ENCODE measurements at places on chromosomes 2 and 18. TPM values are rescaled to one million over a fixed set of nuclear protein-coding genes. Genes with fewer than 3 reads are reported as not detected.

DNA sequence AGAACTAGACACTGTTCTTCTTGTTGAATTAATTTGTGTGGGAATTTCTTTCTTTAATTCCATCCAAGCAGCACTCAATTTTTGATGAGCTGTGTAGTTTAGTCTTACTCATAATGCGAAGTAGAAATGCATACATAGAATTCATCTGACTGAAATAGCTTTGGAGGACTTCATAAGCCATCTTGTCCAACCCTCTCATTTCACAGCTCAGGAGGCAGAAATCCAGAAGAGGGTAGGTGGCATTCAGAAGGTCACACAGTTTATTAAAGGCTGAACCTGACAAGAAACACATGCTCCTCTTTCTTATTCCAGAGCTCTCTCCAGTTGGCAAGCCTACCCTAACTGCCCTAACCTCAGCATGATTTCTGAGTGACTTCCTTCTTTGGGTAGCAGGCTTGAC is 169.2 kb upstream of the NOSTRIN start:
- no peak for DNase-seq

PRKAG3 gene
- polyA plus RNA-seq: not detected

- no peak for DNase-seq
Observed at GRCh38 chr18:65422544-65423136, 328.2 kb upstream of the CDH7 start.

DNA sequence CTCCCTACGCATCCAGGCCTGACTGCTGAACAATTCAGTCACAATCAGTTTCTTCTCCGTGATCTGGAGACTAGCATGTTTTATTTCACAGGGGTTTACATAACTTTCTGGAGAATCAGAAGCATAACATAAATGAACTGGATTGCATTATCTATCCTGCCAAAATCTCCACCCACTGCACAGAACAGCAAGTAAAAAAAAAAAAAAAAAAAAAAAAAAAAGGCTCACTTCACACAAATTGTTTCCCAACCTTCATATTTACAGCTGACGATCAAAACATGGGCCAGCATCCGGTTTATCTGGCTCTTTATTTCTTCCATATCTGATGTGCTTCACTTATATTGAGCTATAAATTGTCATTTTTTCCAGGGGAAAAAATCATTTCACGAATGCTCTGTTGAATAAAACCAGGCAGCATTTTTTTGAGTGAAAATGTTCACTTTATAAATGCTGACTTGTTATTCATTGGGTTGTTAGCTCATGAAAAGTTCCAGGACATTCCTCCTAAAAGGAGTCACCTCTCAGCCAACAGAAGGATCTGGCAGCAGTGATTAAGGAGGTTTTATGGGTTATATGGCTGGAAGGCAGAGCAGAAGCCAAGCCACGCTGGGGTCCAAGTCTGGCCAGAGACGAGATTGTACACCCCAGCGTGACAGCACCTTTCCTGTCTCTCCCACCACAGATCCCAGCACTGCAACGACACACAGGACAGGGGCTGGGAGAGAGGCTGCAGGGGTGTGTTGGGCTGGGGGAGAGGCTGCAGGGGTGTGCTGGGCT is 51.2 kb upstream of the GLI2 start:
- DNase-seq: no peak

DNA sequence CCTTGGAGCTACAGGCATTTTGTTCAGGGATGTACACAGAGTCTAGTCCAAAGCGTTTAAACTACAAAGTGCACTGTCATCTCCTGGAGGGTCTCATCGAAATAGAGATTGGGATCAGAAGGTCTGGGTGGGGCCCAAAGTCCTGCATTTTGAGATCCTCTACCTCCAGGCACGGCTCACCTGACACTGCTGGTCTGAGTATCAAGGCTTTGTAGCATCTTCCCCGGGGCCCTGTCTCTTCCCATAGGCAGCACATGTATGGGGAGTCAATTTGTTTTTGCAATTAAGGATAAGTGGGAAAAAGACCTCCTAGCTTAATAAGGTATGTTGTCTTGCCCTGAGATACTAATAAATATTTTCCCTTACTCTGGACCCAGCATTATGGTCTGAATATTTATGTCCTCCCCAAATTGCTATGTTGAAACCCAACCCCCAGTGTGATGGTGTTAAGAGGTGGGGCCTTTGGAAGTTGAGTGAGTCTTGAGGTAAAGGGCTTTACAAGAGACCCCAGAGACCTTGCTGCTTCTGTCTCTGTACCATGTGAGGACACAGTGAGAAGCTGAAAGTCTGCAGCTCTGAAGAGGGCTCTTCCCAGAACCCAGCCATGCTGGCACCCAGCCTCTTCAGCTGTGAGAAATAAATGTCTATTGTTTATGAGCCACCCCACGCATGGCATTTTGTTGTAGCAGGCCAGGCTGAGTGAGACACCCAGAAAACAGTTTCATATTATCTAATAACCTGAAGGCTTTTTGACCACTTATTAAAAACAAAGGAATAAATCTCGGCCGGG is 258.7 kb upstream of the HS6ST1 start:
- no peak for DNase-seq

DNA sequence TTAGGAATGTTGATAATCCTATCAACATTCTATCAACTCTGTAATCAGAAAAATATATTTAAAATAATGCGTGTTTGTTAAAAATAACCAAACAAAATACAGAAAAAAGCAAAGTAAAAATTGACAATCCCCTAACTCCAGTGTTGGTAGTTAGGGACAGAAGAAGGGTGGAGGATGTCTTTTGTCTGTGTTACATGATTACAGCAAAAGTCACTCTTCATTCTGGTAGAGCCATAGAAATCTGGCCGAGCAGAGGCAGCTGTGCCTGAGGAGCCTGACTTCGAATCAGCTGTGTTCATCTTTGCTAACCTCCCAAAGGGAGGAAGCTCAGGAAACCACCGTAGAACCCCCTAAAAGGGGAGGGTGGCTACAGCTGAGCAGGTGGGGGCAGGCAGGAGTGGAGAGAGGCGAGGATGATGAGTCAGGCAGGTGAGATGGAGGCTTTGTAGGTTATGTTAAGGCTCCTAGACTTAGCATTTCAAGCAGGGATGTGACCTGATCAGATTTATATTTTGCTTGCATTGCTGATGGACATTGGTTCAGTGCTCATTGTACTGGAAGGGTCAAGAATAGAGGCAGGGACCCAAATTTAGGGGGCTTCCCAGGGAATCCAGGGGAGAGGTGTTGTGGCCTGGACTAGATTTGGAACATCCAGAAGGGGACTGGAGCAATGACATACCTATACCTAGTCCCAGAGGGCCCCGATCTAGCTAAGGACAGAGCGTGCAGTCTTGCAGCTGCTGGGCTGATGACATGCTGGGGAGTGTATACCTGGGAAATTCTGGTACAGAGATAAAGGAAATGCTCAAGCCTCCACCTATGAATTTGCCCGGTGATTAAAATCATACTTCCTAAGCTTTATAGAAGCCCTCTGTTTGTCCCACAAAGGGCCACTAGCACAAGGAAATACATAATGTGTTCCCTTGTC is 95.7 kb downstream of the NEDD4L start:
- no peak for DNase-seq

DNA sequence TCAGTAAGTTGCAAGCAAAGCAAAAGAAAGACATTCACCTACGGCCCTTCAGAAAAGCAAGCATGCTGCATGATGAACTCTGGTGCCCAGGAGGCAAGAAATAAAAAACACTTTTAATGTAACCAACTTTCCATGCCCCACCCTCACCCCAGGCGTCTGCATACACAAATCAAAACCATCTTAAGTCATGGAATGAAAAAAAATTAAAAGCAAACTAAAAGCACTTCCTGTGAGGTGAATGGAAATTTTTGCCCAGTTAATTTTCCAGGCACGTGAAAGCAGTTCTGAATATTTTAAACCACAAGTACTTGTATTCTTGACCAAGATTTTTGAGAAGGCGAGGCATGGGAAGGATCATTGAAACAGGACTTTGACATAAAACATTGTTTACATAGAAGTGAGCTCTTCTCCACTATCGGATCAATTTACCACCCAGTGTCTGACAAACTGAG is 2.5 kb upstream of the ICOS start:
- no peak for DNase-seq

DNA sequence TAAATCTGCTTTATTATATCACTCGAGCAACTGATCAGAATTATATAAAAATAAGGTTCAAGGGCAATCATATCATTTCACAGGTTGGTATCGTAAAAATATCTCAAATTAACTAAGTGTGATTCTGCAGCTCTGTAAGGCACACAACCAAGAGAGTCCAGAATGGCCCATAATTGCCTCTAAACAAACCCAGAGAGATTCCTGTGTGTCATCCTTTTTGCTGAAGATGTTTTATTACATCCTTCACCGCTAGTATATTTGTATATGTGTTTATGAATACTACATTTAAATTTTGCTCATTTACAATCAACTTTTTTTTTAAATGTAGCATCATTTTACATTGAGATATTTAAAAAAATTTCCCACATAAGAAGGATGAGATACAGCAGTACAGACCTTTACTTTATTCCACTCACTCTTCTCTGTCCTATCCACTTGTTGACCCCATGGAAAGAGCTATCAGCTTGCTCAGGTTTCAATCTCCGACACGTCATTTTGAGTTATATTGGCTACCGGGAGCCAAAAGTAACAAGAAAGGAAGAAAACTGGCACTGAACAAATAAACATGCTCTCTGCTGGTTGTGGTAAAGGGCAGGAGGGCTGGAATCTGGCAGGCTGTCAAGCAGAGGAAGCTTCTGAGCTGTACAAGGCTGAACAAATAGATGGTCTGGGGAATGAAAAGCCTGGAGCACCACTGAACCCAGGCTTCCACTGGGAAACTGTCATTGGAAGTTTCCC is 23.1 kb downstream of the PLA2R1 start:
- DNase-seq: no peak

DNA sequence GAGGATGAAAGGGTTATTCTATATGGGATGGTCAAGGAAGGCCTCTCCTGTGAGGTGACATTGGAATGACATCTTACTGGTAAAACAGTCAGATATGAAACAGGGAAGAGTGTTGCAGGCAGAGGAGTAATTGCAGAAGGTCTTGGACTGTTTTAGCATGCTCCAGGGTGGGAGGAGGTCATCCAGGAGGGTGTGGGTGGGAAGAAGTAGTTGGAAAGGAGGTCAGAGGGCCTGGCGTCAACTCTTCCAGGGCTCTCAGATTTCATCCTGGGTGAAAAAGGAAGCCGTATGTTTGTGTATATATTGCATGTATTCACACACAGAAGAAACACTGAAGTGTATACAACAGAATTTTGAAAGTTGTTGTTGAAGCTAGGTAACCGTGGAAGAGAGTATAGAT is 48.2 kb downstream of the ATP9B start:
- DNase-seq: no peak

DNA sequence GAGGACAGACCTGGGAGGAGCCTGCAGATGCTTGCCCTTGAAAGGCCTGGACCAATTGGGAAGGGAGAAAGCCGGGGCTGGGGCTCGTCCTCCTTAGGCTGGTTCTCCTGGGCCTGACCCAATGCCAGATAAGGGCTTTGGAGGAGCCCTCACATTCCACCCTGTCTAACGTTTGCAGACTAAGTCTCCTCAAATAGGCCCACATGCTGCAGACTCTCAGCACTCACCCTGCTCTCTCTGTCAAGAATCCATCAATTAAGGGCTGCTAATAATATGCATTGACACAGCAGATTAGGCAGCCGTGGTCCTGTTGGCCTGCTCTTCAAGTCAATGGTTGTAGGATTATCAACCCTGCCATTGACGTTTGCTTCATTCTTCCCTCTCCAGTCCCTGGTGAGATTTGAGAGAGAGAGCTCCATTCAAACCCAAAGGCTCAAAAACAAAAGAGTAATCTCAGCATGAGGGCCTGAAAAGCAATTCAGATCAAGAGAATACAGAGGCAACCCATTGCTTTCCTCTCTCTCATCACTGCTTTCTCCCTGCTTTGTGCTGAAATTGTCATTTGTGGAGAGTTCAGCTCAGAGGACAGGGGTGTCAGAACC is 167.6 kb downstream of the INSIG2 start:
- no peak for DNase-seq

C2orf74 gene
- polyA plus RNA-seq: 26.5 TPM

TMEM163 gene
- 2.4 TPM for polyA plus RNA-seq

MTLN gene
- 12.9 TPM for polyA plus RNA-seq

MROH2A gene
- polyA plus RNA-seq: 0.09 TPM

DNA sequence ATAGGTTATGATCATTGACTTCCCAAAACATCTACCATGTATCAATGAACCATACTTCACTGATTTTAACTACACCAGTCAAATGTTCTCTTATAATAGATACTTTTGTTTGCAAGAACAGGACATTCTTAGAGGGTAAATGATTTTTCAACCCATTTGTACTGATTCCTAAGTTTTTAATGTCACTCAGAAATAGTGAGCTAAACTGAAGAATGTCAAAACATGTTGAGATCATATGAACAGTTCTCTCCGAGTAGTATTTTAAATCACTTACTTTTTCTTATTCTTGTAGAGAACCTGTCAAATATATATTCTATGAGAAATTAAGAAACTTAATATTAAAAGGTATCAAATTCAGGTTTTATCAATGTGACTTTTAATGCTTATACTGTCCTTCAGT is 1362.9 kb upstream of the SLC39A10 start:
- DNase-seq: no peak

DNA sequence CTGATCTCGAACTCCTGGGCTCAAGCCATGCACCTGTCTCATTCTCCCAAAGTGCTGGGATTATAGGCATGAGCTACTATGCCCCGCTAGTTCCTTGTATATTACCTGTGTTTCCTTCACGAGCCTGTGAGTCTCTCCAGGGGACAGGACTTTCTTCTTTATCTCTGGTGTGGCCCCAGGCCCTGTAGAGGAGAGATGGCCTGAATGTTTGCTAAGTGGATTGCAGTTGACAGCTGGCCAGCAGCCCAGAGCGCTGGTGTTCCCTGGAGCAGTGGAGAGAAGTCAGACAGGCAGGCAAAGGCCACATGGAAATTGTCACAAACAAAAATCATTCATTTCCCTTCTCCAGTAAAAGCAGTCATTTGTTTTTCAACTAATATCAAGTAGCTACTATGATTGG is 17.9 kb downstream of the LPIN1 start:
- no peak for DNase-seq

- DNase-seq: no peak
Observed at GRCh38 chr2:75561566-75562512, 1.1 kb upstream of the EVA1A start.

DNA sequence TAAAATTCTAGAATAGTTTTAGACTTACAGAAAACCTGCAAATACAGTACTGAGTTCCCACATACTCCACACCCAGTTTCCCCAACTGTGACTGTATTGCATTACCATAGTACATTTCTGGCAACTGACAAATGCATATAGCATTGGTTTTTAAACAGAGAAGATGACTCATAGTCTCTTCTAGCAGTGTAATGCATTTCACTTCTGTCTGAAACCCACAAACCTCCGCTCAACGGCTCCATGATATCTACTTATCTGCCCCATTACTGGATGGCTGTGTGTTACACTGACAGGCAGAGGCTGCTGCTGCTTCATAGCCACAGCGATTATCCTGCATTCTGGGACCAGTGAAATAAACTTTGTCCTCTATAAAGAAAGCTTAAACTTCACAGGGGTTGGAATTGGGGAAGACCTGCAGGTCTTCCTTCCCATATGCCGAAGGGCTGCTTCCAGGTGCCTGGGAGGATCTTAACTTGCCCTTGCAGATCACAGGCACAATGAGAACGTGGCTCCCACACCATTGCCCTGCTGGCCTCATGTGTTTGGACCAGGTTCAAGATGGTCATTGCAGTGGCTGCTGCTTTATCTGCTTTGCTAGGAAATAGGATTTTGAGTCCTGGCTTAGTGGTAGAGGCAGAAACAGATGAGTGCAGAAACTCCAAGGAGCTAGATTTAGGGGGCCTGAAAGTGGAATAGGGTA is 742.6 kb upstream of the HS6ST1 start:
- DNase-seq: no peak

RNF138 gene
- 63.0 TPM for polyA plus RNA-seq

DYNC2LI1 gene
- 95.1 TPM for polyA plus RNA-seq

GALNT5 gene
- polyA plus RNA-seq: 0.43 TPM

GRCh38 chr2:139237023-139237422 is 456.8 kb upstream of the NXPH2 start:
- DNase-seq: no peak

GAL3ST2 gene
- 0.21 TPM for polyA plus RNA-seq
